ENCODE measurements at places on chromosomes 11 and 22. TPM values are rescaled to one million over a fixed set of nuclear protein-coding genes. Genes with fewer than 3 reads are reported as not detected.

Gene CCDC188
- total RNA-seq, result not detected

GRCh38 chr11:132125988-132126871 lies 755.8 kb downstream of the NTM start:
- H3K27ac ChIP-seq, result no peak overlapping the region
- no peaks in the 10 kb centered on the region for H3K27me3 ChIP-seq
- no peaks in the 10 kb centered on the region for H3K36me3 ChIP-seq
- DNase-seq, result peak; percentile 58

DNA sequence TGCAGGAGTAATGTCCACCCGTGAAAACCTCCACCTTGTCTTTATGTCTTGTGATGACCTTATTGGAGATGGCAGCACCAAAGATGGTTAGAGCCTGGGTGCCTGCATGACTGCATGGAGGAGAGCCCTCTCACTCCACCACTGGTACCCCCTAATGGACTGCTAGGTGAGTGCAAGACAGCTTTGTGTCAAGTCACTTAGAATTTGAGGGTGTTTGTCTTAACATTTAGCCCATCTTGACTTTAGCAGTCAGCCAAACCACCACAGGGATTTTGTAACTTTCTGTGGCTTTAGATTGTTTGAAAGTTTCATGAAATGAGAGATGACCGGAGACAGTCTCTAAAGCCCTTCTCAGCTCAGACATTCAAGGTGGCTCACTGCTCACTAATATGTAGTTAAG lies 232.9 kb upstream of the NCAM1 start:
- H3K27me3 ChIP-seq, result no peaks in the 10 kb centered on the region
- H3K36me3 ChIP-seq, result no peaks in the 10 kb centered on the region
- H3K27ac ChIP-seq, result no peak overlapping the region
- no peak overlapping the region for H3K4me3 ChIP-seq

DNA sequence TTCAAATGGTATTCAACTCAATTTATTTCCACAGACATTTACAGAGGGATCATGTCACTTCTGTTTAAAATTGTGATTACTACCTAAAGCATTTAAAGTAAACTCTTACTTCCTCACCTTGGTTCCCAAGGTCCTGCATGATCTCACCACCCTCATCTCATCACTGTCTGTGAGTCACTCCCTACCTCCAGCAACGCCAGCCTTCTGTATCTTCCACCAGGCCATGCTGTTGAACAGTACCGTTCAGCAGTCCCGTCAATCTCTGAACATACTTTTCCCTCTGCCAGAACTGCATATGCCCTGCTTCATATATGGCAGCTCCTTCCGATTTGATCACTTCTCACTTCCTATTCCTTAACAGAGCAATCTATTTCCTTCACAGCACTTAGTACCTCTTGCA lies 2.0 kb downstream of the FBXO3 start:
- H3K4me1 ChIP-seq, result peaks cover 3% of the 10 kb centered on the region
- no peak overlapping the region for H3K4me3 ChIP-seq
- H3K36me3 ChIP-seq, result peaks cover 2% of the 10 kb centered on the region
- no peak overlapping the region for H3K27ac ChIP-seq
- peaks cover 13% of the 10 kb centered on the region for H3K27me3 ChIP-seq

All from H1 (cell line).